ENCODE measurements at places on chromosomes 5 and 9.

- peak; percentile 42 for DNase-seq
Measured at GRCh38 chr5:154421868-154422267, 23.9 kb upstream of the SAP30L start.

- DNase-seq = no peak
Measured at GRCh38 chr5:171155621-171156020, 153.4 kb upstream of the TLX3 start.

- no peak for DNase-seq
Measured at GRCh38 chr5:181204113-181204825, 727 bp downstream of the TRIM7 start.

- no peak for DNase-seq
Measured at GRCh38 chr9:8826281-8826680, 1026.7 kb upstream of the DMAC1 start.

- DNase-seq = no peak
Measured at GRCh38 chr9:99809586-99810319, 11.9 kb upstream of the NR4A3 start.

- no peak for DNase-seq
Measured at GRCh38 chr9:107856633-107857032, 367.1 kb upstream of the KLF4 start.

GRCh38 chr5:97065475-97065874 is 76.9 kb downstream of the LIX1 start:
- no peak for DNase-seq

- no peak for DNase-seq
Measured at GRCh38 chr5:81949462-81949861, 22.4 kb upstream of the ATG10 start.

GRCh38 chr9:100129772-100130171 is 30.7 kb downstream of the INVS start:
- DNase-seq = no peak

DNA sequence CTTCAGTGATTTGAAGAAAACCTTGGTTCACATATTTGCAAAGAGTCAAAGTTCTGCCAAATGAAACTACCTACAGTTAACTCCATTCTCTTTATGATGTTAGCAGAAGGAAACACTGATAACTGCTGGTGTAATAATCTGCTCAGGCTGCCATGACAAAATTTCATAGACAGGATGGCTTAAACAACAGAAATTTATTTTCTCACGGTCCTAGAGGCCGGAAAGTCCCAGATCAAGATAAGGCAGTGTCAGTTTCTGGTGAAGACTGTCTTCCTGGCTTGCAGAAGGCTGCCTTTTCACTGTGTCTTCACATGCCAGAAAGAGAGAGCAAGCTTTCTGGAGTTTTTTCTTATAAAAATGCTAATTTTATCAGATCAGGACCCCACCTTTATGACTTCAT is 102.4 kb upstream of the PARP8 start:
- DNase-seq = no peak

GRCh38 chr9:109901201-109901600 is 121.2 kb downstream of the PALM2AKAP2 start:
- no peak for DNase-seq

DNA sequence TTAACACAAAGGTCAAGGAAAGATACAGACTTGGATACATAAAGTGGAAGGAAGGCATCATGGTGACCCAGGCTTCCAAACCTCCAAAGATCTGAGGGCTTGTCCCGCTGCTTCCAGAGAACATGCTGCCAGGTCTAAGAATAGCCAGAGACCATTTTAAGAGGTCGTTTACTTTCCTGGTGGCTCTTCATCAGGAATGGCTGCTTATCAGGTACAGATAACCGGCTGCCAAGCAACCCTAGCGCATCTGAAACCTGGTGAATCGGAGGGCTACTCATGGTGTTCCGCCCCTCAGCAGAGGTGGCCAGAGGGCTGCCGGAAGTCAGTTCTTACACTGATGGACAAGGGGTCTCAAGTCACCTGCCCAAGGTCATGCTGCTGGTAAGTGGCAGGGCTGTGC is 251.3 kb upstream of the DAP start:
- no peak for DNase-seq

GRCh38 chr5:119343766-119344165 is 12.1 kb upstream of the TNFAIP8 start:
- no peak for DNase-seq

DNA sequence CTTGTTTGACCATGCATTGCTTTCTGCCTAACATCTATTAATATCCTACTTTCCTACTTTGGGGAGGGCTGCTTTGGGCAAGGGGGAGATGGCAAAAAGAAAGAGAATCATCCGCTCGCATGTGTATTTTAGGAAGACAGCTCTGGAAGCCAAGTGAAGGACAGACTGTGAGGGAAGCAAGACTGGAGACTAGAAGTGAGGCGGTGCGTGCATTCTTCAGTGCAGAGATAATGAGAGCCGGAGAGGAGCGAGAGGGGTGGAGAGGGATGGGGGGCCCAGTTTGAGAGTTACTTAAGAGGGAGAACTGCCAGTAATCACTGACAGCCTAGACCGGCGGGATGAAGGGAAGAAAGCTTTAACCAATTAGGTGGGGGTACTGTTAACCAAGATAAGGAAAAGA is 151.7 kb upstream of the RAPGEF1 start:
- DNase-seq = no peak

DNA sequence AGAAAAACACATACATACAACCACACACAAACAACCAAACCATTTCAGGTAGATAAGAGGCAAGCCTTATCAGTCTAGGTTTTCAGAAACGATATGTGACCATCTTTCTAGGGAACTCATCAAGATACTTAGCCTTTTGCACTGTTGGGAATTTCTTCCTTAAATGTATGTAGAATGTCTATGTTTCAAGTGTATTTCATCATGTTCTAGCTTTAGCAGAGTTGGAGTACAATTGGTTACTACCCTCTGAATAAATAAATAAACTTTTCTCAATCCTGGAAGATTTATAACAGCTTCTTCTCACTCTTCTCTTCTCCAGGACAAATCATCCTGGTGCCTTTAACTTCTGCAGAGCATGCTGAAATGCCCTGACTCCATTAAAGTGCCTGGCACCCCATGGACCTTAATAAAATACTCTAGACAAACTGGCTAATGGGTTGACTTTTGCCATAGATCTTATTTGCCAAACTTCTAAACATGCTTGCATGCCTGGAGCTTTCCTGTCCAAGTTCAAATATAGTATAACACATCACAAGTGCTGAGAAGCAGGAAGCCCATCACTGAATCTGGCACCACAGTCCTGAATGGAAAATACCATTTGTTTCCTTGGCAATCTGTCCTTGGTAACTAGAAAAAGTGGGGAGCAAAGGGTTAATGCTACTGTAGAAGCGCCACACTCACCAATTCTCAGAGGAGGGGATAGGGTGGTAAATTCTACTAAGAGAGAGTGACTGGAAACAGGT is 33.1 kb upstream of the ZNF462 start:
- no peak for DNase-seq

DNA sequence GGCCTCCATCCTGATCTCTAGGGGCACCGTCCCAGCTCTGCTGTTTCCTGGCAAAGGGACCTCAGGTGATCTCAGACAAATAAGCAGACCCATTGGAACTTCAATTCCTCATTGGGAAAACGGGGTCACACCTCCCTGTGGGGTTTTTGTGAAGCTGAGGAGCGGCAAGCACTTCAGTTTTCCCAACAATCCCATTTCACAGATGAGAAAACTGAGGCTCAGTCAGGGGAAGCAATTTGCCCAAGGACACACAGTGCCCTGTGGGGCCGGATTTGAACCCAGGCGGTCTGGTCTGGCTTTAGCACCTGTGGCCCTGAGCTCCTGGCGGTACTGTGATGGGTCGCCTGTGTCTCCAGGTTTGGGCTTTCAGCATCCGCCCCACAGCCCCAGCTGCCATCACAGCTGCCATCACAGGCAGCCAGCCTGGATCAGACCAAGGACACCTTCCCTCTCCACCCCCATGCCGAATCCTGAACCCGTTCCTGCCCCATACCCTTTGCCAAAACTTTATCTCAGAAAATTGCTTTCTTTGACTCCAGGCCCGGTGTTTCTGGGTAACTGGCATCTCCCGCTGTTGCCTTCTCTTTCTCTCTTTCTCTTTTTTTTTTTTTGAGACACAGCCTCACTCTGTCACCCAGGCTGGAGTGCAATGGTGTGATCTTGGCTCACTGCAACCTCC is 26.4 kb downstream of the NCS1 start:
- DNase-seq = no peak

DNA sequence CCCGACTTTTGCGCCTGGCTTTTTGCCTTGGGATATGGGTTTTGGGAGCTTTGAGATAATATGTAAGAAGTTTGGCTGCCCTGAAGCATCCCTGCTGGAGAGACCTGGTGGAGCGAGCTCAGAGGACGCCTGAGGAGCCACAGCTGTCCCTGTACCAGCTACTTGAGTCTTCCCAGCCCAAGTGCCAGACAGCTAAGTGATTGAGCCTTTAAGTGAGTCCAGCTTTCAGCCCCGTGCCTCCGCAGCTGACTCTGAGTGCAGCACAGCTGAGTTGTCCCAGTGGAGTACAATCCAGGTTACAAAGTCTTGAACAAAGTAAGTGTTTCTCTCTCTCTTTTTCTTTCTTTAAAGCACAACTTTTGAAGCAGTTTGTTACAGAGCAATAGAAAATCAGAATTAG is 203.8 kb upstream of the DAP start:
- no peak for DNase-seq
